Cardiac muscle cell (in vitro differentiated cells and primary cell): ENCODE measurements at places on chromosomes 4 and X.

DNA sequence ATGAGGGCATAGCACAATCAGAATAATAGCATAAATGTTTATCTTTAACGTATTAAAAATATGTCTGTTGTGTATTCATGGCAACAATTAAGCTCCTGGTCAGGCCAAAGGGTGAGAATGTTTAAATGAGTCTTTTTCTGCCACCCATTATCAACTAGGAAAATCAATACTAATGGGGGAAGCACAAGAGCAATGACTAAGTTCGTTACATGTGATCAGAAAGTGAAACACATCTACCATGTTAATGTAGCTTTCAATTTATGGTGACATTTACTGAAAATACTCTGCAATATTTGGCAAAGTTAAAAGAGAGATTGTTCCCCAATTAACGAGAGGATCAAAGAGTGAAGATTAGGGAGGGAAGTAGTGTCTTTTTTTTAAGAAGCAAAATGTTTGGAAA lies 143.7 kb downstream of the NAA11 start:
- no peak for DNase-seq

- DNase-seq, result peak; percentile 50
Measured at GRCh38 chrX:41085878-41086626, 807 bp downstream of the USP9X start.

GRCh38 chr4:185352741-185353140 lies 43.0 kb downstream of the LRP2BP start:
- DNase-seq, result no peak

DNA sequence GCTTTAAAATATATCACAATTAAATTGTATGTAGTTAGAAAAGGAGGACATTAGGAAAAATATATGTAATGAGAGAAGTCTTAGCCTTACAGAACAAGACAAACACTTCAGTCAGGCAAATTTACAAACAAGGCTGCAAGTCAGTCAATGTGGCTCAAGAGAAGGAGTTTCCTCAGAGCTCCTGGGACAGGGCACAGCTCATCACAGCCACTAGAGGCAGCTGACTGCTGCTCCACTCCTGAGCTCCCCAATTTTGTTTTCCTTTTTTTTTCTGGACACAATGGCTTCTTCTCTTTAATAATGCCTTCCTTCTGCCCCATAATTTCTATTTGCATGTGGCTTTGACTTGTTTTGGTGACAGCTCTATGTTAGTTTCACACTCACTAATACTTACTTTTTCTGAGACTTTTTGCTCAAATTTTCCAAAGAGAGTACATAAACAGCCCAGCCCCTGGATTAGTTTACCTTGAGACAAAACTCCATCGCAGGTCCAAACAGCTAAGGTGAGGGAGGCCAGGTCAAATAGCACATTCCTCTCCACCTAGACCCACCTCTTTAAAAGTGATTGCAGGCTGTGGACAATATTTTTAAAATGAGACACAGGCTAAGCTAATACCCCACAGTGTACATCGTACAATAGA lies 850.4 kb upstream of the FRG1 start:
- peak; percentile 38 for DNase-seq

DNA sequence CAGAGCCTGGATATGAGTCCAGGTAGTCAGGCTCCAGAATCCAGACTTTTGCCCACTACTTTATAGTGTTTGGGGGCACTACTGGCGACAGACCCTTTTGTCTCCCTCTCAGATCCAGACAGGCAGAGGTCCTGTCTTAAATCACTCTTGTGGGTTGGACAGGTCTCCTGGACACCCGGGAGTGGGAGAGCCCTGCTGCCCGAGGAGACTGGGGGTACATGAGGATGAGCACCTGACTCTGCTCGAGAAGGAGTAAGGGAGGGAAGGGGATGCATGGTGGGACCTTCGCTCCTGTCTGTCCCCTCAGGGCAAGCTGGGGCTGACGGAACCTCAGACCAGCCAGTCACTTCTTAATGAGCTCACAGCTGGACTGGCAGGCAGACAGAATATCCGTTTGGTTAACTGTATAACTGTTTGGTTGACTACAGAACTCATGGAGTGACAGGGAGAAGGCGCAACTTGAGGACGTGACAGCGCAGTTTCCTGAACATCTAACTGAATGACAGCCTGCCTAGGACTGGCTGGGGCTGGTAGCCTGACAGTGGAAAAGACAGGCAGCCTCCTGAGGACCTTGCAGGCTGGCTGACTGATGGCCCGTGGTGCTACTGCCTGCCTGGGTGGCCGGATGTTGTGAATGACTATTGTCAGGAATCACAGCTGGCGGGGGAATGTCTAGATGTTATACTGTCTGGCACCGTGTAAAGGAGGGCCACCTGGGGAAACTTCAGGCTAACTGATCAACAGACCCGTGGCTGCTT lies 1.6 kb upstream of the SUV39H1 start:
- no peak for DNase-seq

- DNase-seq, result peak; percentile 54
Measured at GRCh38 chr4:169410839-169411770, 140.3 kb upstream of the SH3RF1 start.

DNA sequence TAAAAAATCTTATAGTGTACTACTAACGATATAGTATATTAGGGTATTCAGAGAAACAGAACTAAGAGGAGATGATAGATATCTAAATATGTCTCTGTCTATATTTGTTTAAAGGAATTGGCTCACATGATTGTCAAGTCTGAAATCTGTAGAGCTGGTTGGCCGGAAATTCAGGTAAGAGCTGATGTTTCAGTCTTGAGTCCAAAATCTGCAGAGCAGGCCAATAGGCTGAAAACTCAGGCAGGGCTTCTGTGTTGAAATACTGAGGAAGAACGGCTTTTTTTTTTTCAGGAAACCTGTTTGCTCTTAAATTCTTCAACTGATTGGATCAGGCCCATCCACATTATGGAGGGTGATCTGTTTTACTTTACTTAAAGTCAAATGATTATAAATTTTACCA lies 31.7 kb downstream of the PGRMC2 start:
- no peak for DNase-seq

DNA sequence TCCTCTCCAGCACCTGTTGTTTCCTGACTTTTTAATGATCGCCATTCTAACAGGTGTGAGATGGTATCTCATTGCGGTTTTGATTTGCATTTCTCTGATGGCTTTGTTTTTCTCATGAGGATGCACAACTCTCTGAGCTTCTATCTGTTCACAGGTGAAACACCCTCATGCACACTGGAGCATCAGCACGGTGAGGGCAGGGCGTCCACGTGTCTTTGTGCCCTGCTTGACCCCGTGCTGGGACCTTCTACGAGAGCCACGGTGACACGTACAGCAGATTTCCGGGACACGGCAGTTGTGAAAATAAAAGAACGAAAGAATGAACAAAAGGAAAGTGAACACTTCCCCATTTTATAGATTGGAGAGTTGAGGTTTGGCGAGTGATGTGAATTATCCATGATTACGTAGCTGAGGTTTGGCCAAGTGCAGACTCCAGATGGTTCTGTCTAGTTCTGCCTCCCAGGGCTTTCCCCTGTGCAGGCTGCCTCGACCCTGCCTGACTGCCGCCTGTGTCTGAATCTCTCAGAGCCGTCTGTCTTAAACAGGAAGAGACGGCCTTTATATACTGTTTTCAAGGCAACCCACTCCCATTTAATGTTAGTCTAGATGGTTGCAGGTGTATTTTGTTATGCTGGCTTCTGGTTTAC lies 67.8 kb upstream of the SORBS2 start:
- DNase-seq, result no peak

DNA sequence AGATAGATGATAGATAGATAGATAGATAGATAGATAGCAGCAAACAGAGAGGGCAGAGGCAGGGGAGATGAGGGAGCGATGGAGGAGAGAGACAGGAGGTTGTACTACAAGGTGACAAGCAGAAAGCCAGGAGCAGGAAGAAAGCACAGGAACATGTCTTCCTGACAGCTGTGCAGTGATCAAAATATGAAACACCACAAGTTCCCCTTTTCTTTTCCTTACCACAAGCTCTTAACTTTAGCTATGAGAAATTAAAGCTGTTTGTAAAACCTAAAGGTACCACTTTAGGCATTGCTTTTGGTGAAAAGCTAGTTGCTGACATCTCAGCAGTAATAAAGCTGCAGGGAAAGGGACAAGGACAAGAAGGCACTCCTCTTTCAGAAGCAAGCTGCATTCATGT lies 9.1 kb upstream of the MAGED4B start:
- no peak for DNase-seq

- DNase-seq, result no peak
Measured at GRCh38 chr4:75003979-75004378, 71.1 kb downstream of the PARM1 start.

- peak; percentile 67 for DNase-seq
Measured at GRCh38 chrX:68433155-68433980, at the start of gene OPHN1. Gene OPHN1 (minus strand): TSS chrX:68433495. CDS start chrX:68433020, 475 bp downstream.

DNA sequence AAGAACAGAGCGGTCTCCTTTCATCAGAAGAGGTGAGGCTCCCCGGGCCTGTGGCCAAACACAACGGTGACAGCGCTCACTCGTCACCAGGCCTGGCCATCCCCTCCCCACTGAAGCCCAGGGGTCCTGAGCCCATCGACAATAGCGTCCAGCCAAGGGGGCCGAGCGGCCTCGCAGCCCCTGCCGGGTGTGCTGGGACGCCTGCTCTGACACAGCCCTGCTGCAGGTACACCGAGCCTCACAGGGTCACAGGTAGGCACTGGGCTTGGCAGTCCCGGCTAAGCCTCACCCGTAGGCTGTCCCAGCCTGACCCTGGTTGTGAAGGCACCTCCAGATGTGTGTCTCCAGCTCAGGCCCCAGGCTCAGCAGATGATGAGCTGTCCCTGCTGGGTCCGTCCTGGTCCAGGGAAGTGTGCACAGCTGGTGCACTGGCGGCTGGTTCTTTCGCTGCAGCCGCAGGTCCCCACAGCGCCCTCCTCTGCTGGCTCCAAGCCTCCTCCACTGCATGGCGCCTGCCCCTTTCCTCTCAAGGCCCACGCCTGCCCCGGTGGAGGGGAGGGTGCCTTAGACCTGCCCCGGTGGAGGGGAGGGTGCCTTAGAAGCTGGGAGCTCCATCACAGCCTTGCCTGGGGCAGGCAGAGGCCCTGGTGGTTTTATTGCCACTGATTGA lies 21.5 kb downstream of the UVSSA start:
- no peak for DNase-seq

- no peak for DNase-seq
Measured at GRCh38 chr4:41451961-41452360, 86.0 kb upstream of the LIMCH1 start.

GRCh38 chr4:154946113-154946512 lies 165.0 kb downstream of the RBM46 start:
- no peak for DNase-seq

DNA sequence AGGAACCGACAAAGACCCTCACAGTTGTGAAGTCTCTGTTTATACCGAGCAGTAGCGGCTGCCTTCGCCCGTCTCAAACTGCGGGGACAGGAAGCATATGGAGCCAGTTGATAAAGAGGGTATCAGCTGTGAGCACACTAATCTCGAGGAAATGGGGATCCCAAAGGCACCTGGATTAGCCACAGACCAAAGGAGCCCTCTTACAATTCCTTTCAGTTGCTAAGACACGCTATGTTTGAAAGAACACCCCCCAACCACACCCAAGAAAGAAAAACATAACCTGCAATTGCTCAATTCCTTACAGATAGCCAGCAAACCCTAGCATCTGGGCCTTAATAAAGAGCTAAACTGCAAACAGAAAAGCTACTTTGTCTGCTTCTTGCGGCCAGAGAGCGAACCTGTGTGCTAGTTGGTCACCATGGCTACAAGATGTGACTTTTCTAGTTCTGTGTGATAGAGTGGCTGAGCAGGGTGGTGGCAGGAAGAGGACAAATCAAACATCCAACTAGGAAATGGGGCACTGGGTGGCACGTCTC lies 23.3 kb upstream of the CHRNA9 start:
- no peak for DNase-seq

- peak; percentile 1 for DNase-seq
Measured at GRCh38 chr4:97525236-97525635, 618.0 kb downstream of the STPG2 start.

DNA sequence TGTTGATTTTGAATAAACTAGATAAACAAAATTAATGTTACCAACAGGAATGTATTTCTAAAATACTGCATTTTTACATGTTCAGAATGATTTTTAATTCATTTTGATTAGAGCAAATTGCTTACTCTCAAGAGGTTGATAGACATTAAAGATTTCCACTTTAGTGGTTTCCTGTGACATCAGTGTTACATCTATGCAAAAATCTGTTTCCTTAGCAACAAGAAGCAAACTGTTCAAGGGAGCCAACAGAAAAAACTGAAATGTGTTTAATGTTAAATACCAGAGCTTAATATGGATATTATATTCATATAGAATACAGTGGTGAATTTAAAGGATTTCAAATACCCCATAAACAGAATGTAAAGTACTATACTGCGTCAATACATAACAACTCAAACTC lies 277.8 kb downstream of the GABRG1 start:
- no peak for DNase-seq

DNA sequence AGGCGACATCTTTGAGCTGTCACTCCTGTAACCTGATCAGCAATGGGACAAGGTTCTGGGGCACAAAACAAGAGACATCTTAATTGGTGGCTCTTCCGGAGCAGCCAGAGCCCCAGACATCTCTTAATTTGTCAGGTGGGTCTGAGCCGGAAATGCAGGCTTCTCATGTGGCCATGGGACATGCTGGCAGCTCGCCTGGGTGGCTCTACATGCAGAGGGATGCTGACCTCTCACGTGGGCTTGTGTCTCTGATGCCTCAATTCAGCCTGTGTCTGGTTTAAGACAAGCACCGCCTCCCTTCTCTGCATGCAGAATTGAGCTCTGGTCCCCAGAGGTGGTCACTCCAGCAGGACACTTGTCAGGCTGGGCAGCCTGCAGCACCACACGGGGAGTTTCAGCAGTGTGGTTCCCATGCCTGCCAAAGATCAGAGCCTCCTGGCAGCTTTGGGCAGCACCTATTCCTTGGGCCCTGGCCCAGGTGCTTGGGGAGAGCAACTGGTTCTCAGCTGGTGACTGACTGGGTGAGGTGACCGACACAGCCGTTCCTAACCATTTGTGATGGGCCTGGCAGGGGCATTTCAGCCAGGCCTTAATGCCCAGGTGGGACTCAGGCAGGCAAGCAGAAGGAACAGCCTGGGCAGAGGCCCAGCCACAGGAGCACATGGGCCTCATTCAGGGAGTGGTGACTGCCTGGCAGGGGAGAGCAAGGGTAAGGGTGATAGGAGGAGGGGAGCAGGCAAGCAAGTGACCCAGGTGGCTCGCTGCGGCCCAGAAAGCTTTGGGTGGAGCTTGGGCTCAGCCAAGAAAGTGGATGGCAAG lies 53.4 kb downstream of the HMX1 start:
- no peak for DNase-seq

GRCh38 chr4:183674153-183674552 lies 15.1 kb downstream of the TRAPPC11 start:
- no peak for DNase-seq

- DNase-seq, result no peak
Measured at GRCh38 chr4:18318682-18319388, 297.3 kb upstream of the LCORL start.

GRCh38 chr4:163256680-163257343 lies 75.6 kb downstream of the NPY1R start:
- DNase-seq, result no peak

DNA sequence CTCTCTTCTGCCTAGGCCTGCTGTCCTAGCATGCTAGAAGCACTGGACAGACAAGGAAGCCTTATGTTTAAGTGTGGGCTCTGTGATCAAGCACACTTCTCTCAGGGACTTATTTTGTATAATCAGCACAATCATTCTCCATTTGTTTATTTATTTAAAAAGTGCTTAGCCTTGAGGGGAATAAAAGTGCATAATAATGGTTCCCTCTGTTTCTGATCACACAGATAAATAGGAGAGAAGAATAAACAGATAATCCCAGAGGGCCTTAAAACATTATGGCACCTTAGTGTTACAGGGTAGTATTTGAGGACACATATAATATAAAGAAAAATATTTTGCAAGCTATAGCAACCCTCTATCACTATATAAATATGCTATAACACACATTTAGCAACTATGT lies 146.5 kb downstream of the UNC5C start:
- DNase-seq, result no peak
